Mesenteric fat pad (tissue), 1 donor: ENCODE measurements at places on chromosomes 12 and 14.

- no peak for DNase-seq
These were observed 5.0 kb downstream of the REM2 start for GRCh38 chr14:22887990-22888378.

DNA sequence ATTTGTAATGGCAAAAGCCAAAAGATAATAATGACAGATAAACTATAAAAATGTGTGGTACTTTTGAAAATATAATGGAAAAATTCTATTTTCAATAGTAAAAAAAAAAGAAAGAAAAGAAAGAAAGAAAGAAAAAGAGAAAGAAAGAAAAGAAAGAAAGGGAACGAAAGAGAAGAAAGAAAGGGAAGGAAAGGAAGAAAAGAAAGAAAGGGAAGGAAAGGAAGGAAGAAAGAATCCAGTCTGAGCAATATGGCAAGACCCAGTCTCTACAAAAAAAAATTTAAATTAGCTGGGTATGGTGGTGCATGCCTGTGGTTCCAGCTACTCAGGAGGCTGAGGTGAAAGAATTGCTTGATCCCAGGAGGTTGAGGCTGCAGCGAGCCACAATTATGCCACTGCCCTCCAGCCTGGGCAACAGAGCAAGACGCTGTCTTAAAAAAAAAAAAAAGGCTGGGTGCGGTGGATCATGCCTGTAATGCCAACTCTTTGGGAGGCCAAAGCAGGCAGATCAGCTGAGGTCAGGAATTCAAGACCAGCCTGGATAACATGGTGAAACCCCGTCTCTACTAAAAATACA, 38.4 kb downstream of the EAPP start:
- DNase-seq: peak; percentile 39

DNA sequence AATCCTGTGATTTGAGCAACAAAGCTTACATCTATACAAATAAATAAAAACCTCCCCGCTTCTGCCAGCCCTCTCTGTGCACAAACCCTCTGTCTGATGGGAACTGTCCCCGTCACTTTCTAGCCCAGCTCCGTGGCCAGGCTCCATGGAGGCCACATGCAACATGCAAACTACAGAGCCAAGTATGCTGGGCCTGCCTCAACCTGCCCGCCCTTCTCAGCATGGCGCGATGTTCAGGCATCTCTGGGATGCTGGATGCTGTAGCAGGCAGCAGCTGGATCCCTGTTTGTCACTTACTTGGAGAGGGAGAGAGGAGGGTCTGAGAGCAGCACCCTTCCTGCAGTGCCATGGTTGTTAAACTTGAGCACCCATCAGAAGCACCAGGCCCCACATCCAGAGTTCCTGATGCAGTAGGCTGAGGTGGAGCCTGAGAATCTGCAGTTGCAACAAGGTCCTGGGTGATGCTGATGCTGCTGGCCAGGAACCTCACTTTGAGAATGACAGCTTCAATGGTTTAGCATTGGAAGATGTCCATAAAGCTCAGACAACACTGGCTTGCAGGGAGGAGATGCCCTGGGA, 32.4 kb downstream of the CLMN start:
- peak; percentile 85 for DNase-seq

DNA sequence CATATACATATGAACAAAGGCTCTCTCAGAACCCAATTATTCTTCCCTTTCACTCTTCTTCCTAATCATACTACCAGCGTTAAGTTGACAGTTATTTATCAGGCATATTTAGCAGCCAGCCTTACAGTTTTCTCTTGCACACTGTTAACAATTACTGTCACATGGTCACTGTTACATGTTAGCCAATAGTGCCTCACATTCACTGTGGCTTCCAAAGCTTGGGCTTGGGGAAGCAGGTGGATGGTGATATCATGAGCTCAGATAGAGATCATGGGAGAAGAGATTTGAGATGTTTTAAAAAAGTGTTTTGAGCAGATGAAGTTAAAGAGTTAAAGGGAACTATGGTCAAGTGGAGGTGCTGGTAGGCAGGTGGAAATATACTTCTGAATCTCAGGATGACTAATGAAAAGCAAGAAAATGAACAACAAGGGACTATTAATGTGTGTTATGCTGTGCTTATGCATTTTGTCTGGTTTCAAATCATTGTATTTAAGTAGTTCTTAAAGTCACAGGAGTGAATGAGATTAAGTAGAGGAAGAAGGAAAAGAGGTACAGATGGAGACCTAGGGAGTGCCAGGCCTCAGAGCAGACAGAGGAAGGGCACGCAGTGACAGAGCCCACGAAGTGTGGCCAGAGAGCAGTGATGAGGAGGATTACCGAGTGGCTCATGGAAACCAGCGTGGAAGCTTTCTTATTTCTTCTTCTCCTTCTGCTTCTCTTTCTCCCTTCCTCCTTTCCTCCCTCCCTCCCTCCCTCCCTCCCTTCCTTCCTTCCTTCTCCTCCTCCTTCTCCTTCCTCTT, 39.6 kb downstream of the BICD1 start:
- DNase-seq: no peak

GRCh38 chr12:87756111-87756510, 273.1 kb downstream of the C12orf50 start:
- DNase-seq: no peak

GRCh38 chr12:18849761-18850160, 111.8 kb downstream of the CAPZA3 start:
- DNase-seq: no peak

GRCh38 chr12:57896434-57897201, 44.7 kb upstream of the ATP23 start:
- DNase-seq: peak; percentile 94

DNA sequence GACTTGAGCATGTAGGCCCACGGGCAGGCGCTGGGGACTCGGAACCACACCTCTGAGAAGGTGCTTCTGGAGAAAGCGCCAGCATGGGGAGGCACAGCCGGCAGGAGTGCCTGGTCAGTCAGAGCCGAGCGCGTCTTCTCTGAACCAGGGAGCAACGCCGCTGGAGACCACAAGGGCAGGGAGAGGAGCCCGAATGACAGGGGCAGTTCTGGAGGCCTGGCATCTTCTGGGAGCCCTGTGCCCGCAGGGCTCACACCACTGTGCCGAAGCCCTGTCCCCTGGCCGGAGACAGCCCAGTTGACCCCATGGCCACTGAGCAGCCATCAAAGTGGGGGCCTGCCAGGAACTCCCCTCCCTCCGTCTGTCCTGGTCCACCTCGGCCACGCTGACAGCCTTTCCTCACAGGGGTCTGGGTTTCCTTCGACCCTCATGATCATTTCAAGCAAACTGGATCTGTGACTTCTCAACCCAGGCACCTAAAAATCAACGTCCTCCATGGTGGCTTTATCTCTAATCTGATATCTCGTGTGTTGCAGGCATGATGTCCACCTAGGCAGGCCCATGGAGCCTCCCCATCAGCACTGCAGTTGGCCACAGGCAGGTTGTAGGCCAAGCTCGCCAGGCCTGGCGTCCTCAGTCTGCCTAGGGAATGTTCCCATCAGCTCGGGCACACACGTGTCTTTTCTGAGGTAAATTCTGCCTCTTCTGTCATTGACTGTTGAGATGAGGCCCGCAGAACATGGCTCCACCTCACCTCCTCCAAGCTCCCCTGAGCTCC, 299.3 kb upstream of the RTL1 start:
- DNase-seq: peak; percentile 86

- no peak for DNase-seq
These were observed 115.6 kb downstream of the CALM1 start for GRCh38 chr14:90512329-90512991.

- DNase-seq: no peak
These were observed 27.9 kb upstream of the ATP2A2 start for GRCh38 chr12:110253176-110253575.

DNA sequence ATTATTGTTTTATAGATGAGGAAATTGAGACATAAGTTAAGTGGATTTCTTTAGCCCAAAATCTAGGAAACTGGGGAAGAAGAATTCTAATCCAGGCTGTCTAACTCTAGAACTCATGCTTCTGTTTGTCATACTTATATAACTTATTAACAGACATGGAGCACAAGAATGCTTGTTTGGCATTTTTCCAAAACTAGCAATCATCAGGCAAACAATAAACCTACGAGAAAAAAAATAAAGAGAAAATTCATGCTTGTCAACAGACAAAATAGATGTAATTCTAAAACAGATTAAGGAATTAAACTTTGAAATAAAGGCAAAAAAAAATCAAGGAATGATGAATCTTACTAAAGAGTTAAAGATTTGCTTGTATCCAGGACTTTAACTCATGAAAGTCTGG, 103.1 kb downstream of the METTL25 start:
- DNase-seq: no peak

DNA sequence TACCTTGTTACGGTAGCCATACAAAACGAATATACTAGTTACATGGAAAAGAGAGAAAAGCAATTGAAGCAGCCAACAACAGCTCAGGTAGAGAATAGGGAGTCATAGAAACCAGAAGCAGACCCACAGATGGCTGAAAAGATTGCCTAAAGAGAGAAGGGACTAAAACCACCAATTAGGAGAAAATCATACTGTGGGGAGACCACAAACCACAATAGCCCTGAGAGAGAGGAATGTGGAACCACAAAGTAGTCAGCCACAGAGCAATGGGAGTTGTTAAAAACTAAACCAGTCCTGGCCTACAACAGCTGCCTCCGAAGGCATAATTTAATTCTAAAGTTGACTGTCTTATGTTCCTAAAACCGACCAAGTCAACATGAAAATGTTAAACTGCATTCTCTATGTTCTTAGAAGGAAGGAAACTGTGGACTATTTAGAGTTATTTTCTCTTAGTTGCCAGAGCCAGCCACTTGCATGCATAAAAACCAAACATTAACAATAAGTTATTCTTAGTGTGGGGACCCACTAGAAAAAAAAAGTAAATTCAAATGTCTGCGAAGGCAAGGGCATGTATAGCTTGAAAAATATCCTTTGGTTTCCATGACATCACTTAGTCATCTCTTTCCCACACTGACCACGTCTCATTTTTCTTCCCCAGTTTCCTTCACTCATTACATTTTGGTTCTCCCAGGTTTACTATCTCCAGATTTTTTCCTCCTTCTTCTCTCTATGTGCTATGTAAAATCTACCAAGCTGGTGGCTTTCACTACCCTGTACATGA, 398.1 kb downstream of the NOVA1 start:
- DNase-seq: no peak

- no peak for DNase-seq
These were observed 14.5 kb upstream of the FLVCR2 start for GRCh38 chr14:75563931-75564330.

GRCh38 chr12:124559182-124560017, 8.0 kb downstream of the NCOR2 start:
- no peak for DNase-seq

GRCh38 chr12:68665016-68665569, 21.7 kb upstream of the NUP107 start:
- no peak for DNase-seq

DNA sequence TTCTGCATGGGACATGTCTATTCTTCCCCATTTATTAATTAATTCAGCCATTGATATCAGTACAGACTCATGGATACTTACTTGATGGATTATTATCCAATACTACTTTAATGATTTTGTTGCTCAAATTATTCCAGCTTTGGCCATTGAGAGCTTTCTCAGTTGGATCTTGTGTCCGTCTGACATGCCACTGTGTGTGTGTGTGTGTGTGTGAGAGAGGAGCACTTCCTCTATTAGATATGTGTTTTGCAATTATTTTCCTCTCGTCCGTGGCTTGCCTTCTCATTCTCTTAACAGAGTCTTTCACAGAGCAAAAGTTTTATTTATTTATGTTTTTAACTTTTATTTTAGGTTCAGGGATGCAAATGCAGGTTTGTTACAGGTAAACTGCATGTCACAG, 194.2 kb downstream of the ADGRD1 start:
- no peak for DNase-seq

DNA sequence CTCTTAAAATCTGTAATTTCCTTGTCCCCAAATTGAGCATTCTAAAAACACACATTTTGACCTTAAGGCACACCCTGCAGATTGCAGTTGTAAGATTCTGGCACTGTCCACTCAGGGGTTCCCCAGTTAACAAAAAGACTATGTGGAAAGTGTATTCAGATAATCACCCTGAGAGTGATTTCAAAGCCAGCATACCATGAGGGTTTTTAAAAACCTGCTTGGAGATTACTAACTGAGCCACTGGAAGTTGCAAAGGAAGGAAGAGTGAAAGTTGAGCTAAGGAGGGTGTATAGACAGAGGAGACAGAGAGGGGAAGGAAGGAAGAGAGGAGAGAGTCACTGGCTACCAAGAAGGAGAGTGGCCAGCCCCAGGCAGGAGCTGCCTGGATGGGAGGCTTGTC, 82.6 kb downstream of the EML1 start:
- DNase-seq: no peak

DNA sequence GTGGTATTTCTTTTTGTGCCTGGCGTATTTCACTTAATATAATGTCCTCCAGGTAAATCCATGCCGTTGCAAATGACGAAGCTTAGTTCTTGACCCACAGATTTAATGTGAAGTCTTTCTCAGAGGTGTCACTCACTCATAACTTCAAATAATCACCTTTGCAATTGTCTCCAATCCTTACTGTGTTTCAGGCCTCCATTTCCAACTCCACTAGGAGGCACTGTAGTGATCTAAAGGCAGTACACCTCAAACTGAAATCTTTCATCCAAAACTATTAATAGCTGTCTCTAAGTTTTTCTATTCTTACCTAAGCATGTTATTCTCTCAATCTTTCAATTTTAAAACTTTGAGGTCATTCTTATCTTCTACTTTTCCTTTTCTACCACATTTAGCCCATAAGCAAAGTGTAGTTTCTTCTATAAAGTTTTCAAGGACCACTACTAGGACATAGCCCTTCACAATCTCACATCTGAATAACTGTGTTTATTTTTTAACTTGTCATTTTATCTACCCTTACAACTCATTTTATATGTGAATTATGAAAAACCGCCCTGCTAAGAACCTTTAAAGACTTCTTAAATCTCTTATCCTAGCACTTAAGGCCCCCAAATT, 25.5 kb upstream of the FBXO34 start:
- DNase-seq: no peak

- no peak for DNase-seq
These were observed 383.4 kb downstream of the VRK1 start for GRCh38 chr14:97180304-97181200.

GRCh38 chr12:108394196-108394595, 55.1 kb upstream of the CMKLR1 start:
- no peak for DNase-seq

GRCh38 chr12:121578230-121579189, 2.3 kb downstream of the KDM2B start:
- DNase-seq: no peak

DNA sequence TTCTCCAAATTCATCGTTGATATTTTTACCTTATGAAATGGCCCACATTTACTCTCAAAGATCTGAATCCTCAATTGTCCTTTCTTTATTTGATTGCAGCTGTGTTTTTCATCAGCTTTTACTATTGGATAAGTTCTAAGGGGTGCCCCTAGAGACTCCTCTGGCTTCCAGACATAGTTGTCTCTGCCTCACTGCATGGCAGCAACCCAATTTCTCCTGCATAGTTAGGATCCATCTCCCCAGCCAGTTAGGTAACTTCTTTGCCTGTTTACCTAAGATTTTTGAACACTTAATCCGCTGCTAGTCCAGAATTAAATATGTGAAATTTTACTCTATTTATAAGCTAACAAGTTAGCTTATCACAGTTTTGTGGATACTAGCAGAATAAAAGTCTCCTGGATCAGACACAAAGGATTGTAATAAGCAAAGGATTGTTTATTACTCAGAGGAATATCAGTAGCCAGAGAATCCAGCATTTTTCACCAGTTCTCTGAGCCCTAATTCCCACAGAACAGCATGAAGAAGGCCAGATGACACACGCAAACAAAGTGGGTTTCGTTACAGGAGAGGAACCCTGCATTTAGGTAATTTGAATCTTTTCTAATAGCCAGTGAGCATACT, 101.1 kb downstream of the BBS10 start:
- no peak for DNase-seq
